ENCODE measurements at places on chromosomes 16 and 17. TPM values are rescaled to one million over a fixed set of nuclear protein-coding genes. Genes with fewer than 3 reads are reported as not detected.

Gene ARHGDIA
- 235 TPM for total RNA-seq

Gene TBC1D3K
- not detected for total RNA-seq

Gene CX3CL1
- total RNA-seq: 7.0 TPM

Gene OR3A3
- not detected for total RNA-seq

Gene CTNS
- total RNA-seq: 26.5 TPM

Gene MRPS23
- total RNA-seq: 11.9 TPM

Gene KRT33B
- total RNA-seq: not detected

Gene CDRT15
- not detected for total RNA-seq

Gene IL17C
- not detected for total RNA-seq

Gene FOXN1
- total RNA-seq: not detected

Gene RNF151
- not detected for total RNA-seq

Gene MAPT
- 9.9 TPM for total RNA-seq

Gene GNG13
- total RNA-seq: not detected

Gene ABCA5
- 77.6 TPM for total RNA-seq

Gene AP1G1
- total RNA-seq: 69.0 TPM

Gene NGFR
- total RNA-seq: 2.2 TPM

Gene KRTAP16-1
- not detected for total RNA-seq

Gene MYADML2
- not detected for total RNA-seq

Gene SRCIN1
- 3.1 TPM for total RNA-seq

Gene MMP28
- total RNA-seq: 46.1 TPM

Gene SLC52A1
- not detected for total RNA-seq

Gene SYCE1L
- total RNA-seq: not detected

Gene RAB40C
- total RNA-seq: 7.7 TPM

Gene CACNG3
- not detected for total RNA-seq

Gene RIPOR1
- 60.2 TPM for total RNA-seq

Gene RNU2-1
- not detected for total RNA-seq

Gene CDK5R1
- 0.44 TPM for total RNA-seq

Gene TIMP2
- total RNA-seq: 267 TPM

Gene KRTAP1-5
- total RNA-seq: not detected

Gene TPSG1
- total RNA-seq: not detected

Gene SARM1
- 4.4 TPM for total RNA-seq

Gene WFIKKN2
- total RNA-seq: 0.16 TPM

Gene IL32
- 21.1 TPM for total RNA-seq

Gene RAD51D
- total RNA-seq: 16.2 TPM

Gene ZNF598
- total RNA-seq: 14.8 TPM

Gene SOCS1
- total RNA-seq: 5.3 TPM

Gene DBF4B
- total RNA-seq: 5.9 TPM
